ENCODE measurements at places on chromosomes 2 and 18. TPM values are rescaled to one million over a fixed set of nuclear protein-coding genes. Genes with fewer than 3 reads are reported as not detected.
A peak's percentile ranks its signal among the peaks of the same experiment; 100 is the strongest.

DNER gene
- 34.3 TPM for total RNA-seq

- peak; percentile 40 for DNase-seq
Measured at GRCh38 chr18:10490401-10491165, 35.2 kb upstream of the NAPG start.

DNA sequence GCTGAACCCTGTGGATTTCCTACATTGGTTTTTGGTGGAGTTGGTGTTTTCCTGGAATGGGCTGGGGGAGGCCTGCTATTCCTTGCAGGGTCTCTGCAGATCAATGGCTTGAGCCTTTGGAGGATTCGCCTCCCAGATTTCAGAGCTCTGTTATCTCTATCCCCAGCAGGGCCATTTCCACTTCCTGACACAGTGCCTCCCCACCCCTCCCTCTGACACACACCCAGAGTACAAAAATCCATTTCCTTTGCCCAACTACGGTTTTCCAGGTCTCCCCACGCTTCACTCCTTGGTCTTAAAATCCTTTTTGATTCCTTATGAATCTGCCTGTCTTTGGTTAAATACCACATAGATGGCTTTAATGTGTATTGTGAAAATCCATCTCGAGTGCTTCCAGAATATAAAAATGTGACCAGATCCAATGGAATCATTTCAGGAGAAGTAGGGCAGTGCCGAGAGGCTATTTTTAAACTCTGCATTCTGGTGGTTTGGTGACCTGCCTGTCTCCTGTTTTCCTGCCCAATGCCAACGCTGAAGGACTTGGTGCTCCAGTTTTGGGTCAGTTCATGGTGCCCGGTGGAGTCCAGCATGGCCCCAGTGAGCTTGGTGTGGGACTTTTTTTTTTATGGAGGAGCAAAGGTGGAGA is 60.9 kb downstream of the ARL4C start:
- DNase-seq: no peak

DNA sequence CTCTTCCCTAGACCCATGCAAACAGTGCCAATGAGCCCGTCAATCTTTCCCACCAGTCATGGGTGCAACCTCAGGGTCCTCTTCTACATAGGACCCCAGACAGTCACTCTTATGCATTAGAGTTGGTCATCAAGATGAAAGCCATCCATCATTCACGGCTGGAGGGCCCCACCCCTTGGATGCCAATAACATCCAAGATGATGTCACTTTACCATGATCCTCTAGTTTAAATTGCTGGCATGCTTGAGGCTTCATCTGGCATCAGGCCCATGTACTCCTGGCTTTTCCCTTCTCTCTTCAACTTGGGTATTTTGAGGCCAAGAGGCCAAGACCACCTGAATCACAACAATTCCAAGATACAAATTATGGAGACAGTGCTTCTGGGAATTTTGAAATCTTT is 91.1 kb upstream of the MAPK4 start:
- no peak for DNase-seq

DNA sequence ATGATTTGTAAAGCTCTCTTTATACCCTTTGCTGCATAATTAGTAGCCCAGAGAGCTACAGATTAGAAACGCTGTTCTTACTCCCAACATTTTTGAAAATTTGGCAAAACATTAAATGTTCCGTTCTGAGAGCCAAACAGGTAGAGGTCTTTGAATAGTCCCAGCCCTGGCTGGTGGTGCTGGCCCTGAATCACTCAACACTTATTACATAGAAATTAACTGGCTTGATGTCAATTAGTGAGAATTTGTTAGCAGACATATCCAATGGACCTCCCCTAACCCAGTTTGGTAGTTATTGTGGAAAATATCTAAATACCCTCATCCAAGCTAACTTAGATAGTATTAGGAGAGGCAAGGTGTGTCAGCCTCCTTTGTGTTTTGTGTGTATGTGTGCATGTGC is 440.7 kb downstream of the MTX2 start:
- DNase-seq: no peak

Measured in SK-MEL-5 (cell line).